8988T (cell line): ENCODE measurements at places on chromosomes 1 and 21.

DNA sequence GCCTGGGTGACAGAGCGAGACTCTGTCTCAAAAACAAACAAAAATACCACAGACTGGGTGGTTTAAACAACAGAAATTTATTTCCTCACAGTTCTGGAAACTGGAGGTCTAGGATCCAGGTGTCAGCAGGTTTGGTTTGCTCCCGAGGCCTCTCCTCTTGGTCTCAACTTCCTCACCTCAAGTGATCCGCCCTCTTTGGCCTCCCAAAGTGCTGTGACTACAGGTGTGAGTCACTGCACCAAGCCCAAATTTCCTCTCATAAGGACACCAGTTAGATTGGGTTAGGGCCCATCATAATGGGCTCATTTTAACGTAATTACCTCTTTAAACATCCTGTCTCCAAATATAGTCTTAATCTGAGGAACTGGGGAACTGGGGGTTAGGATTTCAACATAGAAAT lies 35.5 kb downstream of the MFSD2A start:
- DNase-seq = no peak

GRCh38 chr1:99766378-99766800 lies at the start of gene FRRS1:
FRRS1 (minus strand) TSS chr1:99766635; CDS start chr1:99748768, 17,867 bp downstream.
- DNase-seq = no peak

DNA sequence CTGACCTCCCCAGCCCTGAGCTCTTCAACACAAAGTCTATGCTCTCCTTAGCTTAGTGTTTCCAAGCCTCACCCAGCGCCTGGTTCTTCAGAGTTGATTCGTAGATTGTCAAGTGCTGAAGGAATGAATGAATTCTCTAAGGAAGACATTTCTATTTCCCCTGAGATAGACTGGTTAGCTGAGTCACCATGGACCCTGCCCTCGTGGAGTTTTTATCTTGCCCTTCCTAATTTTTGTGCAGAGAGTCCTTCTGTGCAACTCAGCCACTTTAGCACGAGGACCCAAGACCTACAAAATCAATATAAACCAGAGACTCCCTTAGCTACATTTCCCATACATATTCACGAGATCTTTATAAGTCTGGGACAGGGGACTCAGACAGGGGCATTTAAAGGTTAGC lies 2.6 kb upstream of the CD244 start:
- no peak for DNase-seq

GRCh38 chr1:113975211-113975895 lies 3.9 kb upstream of the OLFML3 start:
- DNase-seq = no peak

- DNase-seq = no peak
Observed at GRCh38 chr1:185535621-185536020, 198.6 kb upstream of the HMCN1 start.

DNA sequence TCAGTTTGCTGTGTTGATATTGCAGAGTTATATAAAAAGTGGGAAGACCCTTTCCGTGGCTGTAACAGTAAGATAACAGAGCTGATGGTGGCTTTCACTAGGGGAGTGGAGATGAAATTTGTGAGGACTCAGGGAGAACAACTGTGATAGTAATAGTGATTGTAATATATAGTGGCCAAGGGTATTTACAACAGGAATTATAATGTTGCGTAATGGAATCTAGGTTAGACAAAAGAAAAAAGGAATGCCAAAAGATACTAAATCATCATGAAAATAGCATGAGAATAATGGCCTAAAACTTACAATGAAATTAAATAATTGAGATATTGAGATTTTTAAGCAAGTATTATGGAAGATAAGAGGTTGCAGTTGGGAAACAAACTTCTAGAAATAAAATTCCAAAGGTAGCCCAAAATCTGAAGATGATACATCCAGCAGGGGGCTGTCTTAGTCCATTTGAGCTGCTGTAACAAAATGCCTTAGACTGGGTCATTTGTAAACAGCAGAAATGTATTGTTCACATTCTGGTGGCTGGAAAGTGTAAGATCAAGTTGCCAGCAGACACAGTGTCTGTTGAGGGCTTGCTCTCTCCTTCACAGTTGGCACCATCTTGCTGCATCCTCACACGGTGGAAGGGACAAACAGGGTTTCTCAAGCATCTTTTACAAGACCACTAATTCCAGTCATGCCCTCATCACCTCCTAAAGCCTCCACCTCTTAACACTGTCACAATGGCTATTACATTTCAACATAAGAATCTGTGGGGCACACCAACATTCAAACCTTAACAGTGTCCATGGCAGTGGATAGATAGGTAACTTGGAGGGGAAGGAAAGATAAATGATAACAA lies 711.2 kb downstream of the MRPL39 start:
- no peak for DNase-seq

GRCh38 chr1:11874624-11875023 lies 15.9 kb upstream of the NPPB start:
- no peak for DNase-seq
